ENCODE measurements at places on chromosomes 16 and 17. TPM values are rescaled to one million over a fixed set of nuclear protein-coding genes. Genes with fewer than 3 reads are reported as not detected.

The RGS9 gene
- total RNA-seq, result 0.81 TPM

The CASKIN2 gene
- 8.3 TPM for total RNA-seq

The ZNF423 gene
- total RNA-seq, result 1.5 TPM

The CPD gene
- total RNA-seq, result 106 TPM

The TNFRSF12A gene
- total RNA-seq, result 136 TPM

The TEKT1 gene
- total RNA-seq, result not detected

The ALDH3A1 gene
- 0.36 TPM for total RNA-seq

Data from endothelial cell of coronary artery (primary cell).